Right lung (tissue), 10 donors: ENCODE measurements at places on chromosomes 11 and 22. TPM values are rescaled to one million over a fixed set of nuclear protein-coding genes. Genes with fewer than 3 reads are reported as not detected.

Gene OR6T1
- not detected for polyA plus RNA-seq

- no peak for DNase-seq
Observed at GRCh38 chr11:128903248-128904061, 12.3 kb downstream of the KCNJ5 start.

DNA sequence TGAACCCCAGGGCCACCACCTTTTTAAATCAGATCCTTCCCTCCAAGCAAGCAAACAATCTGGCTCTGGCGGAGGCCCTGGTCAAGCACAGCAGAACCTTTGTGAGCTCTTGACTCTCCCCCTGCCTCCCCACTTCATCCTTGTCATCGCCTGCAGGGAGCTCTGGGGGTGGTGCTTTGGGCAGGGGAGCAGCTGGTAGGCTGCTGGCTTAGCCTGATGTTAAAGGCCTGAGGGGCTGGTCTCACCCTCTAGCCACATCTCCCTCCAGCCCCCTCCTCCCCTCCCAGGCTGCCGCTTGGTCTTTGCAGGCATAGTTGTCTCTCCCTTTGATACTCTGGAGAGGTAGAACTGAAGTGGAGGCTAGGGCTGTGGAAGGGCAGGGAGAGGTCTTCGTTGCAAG lies 50.9 kb downstream of the THAP12 start:
- no peak for DNase-seq

Gene FOLR2
- polyA plus RNA-seq, result 16.1 TPM

- peak; percentile 26 for DNase-seq
Observed at GRCh38 chr11:114401311-114401710, 845 bp downstream of the RBM7 start.
